ENCODE measurements at places on chromosomes 3 and 15.
A peak's percentile ranks its signal among the peaks of the same experiment; 100 is the strongest.

- no peak for DNase-seq
These were observed 24.8 kb downstream of the IL16 start for GRCh38 chr15:81221449-81221848.

GRCh38 chr3:78871048-78871447, 896.8 kb downstream of the ROBO1 start:
- DNase-seq, result peak; percentile 37

- no peak for DNase-seq
These were observed 7.4 kb downstream of the MESD start for GRCh38 chr15:80982205-80982604.

- DNase-seq, result no peak
These were observed 48.6 kb upstream of the MKRN3 start for GRCh38 chr15:23516866-23517265.

DNA sequence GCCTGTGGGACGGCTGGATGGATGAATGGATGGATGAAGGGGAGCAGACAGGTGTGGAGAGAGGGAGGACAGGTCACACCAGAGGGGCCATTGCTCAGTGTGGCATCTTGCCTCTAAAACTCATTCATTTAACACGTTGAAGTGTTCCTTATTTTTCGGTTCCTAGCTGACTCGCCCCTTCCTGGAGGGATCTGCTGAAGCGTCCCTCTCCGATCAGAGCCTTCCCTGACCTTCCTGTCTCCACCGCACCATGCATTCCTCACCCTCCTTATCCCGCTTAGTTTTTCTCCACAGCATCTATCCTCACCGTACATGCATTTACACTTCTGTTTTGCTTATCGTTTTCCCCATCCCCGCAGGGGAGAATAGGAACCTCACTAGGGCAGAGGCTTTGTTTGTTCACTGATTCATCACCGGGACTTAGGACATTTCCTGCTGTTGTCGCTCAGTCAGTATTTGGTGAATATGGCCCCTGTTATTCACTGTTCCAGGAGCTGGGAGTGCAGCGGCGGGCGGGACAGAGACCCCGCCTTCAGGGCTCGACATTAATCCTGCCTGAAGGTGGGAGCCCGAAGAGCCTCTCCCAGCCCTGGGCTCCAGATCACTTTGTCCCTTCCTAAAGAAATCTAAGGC, 32.0 kb downstream of the FOXL2 start:
- no peak for DNase-seq

DNA sequence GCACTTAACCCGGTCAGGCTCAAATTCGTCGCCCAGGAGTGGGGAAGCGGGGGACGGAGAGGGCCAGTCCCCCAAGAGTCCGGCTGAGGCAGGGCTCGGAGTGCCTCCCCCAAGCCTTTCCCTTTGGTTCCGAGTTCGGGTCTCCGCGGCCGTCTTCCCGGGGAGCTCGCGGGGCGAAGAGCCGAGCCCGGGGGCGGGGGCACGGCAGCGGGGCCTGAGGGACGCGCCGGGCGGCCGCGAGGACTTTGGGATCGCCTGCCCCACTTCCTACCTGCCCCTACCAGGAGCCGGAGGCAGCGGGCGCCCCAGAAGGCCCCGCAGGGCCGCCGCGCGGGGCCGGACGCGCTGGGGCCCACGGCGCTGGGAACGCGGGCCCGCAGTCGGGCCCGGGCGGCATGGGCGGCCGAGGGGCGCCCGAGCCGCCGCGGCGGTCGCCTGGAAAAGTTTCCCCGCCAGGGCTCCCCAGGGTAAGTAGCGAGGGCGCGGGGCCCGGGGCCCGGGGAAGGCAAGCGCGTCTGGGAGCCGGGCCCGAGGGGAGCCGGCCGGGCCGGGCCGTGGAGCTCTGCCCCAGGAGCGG, 2.8 kb downstream of the FURIN start:
- peak; percentile 17 for DNase-seq

GRCh38 chr3:190673148-190673547, 159.3 kb downstream of the IL1RAP start:
- no peak for DNase-seq

DNA sequence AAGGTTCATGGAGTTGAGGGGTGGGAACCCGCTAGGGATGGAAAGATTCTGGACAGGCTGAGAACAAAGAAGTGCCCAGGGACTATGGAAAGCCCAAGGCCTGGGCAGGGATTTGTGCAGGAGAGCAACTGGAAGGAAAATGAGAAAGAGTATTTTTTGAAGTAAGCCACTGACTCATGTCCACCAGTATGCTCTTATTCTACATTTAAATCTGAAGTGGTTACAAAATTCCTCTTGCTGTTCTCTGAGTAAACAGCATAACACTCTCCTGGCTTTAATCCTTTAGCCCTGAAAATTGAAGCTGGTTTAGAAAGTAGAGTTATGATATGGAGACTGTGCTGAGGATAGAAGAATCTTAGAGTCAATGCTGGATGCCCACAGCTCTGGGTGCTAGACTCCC, 165.2 kb downstream of the ISL2 start:
- DNase-seq, result no peak

DNA sequence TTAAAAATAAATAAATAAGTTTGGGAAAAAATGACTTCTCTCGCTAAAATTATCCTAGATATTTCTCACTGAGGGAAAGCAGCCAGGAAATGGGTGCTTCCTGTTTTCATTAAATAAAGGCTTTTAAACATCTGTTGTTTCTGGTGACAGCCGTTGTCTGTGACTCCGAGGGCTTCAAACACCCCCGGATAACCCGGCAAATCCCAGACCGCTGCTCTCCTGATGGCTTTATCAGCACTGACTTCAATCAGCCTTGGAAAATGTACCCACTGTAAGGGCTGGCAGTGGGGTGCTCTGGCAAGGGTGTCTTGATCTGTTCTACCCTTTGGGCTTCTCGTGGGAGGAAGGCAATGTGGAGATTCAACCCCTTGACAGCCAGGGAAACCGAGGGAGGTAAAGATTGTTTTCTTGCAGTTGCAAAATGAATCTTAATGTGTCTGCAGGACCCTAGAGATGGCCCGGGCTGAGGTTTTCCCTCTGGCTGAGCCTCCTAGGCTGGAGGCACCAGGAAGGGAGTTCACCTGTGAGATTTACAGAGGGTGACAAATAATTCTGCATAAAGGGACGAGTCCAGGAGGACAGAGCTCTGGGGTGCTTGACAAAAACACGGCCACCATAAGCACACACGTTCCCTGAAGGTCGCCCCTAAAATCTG, 33.6 kb upstream of the SEC13 start:
- no peak for DNase-seq

DNA sequence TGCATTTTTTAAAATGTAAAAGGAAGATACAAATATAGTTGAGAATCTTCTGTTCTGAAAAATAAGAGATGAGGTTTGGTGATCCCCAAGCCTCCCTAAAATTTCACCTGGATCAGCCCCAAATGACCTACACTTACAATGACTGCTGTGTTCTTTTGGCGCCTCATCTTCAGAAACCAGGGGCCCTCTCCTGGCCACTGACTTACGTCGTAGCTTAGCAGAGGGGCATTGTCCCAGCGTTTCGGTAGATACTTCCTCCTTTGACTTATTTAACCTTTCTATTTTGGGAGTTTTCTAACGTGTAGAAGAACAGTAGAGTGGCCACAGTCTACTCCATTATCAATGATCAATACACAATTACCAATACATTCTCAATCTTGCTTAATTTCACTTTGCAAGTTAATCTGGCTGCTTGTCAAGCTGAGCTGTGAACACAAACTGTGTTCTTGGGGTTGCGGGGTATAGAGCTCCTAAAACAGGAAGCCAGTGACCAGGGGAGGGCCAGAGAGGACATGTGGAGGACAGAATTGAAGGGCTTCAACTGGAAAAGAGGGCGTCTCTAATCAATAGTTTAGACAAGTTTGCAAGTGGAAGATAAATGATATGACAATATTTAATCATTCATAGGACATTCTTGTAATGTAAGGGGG, 419.5 kb downstream of the LPP start:
- no peak for DNase-seq

- DNase-seq, result no peak
These were observed 37.8 kb downstream of the IGSF10 start for GRCh38 chr3:151423091-151423490.

All from NCI-H2081 (cell line).